ENCODE measurements at places on chromosomes 5 and 9.
A peak's percentile ranks its signal among the peaks of the same experiment; 100 is the strongest.

DNA sequence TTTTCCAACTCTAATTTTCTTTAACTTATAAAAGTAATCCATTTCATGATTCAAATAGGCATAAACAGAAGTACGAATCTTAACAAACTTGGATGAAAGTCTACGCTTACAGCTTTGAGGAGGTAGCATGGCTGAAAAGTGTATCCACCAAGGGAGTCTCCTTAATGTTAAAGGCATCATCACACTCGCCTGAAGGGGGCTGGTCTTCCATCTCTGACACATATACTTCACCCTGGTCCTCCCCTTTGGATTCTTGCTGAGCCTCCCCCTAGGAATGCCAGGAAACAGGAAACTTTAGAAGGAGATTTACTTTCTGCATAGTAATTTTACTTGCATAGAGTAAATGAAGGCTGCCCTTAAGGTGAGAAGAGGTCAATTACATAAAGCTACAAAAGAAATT is 10.3 kb upstream of the NME5 start:
- no peak for DNase-seq

- no peak for DNase-seq
Observed at GRCh38 chr5:142222225-142222865, 102.5 kb downstream of the SPRY4 start.

DNA sequence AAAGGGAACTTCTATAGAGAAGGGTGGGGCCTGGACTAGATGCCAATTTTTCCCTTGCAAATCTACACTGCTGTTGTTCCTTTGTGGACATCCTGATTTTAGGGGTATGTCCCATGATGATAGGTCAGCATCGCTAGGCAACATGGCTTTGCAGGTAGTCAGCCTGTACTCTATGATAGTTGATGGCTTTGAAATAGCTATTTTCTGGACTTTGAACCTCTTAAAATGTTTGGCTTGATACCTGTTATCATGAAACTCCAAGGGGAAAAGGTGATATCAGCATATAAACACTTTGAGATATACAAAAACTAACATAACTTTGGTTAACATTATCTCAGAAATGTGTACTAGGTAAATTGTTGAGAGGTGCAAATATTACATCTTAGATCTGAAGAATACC is 533.2 kb downstream of the CTNND2 start:
- DNase-seq: no peak

DNA sequence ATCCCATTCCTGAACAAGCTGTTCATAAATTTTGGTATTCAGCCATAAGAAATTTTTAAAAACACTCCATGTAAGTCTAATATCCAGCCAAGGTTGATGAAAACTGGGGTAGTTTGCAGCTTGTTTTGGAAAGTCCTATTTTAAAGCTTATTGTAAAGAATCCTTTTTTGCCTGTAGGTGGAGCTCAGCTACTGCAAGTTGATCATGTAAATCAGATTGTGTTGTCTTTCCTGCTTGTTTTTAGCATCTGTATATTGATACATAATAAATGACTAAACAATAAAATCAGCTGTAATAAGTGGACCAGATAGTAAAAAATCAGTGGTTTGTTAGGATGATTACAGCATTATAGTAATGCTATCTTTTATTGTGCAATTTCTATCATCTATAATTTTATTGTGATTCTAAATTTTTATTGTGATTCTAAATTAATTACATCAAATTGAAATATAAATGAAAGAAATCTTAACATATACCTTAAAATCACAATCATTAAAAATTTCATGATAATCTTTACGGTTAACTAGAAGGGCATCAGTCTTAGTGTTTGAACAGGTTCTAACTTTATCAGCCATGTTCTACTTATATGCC is 42.4 kb downstream of the CWC27 start:
- DNase-seq: no peak

- DNase-seq: peak; percentile 3
Observed at GRCh38 chr5:56190497-56190896, 42.6 kb downstream of the ANKRD55 start.

Data from activated CD8-positive, alpha-beta memory T cell treated with anti-CD3 and anti-CD28 coated beads for 1 hour (primary cell).